ENCODE measurements at places on chromosomes 4 and X. TPM values are rescaled to one million over a fixed set of nuclear protein-coding genes. Genes with fewer than 3 reads are reported as not detected.

GRCh38 chr4:71441186-71442169, 102.7 kb downstream of the SLC4A4 start:
- DNase-seq, result no peak

DNA sequence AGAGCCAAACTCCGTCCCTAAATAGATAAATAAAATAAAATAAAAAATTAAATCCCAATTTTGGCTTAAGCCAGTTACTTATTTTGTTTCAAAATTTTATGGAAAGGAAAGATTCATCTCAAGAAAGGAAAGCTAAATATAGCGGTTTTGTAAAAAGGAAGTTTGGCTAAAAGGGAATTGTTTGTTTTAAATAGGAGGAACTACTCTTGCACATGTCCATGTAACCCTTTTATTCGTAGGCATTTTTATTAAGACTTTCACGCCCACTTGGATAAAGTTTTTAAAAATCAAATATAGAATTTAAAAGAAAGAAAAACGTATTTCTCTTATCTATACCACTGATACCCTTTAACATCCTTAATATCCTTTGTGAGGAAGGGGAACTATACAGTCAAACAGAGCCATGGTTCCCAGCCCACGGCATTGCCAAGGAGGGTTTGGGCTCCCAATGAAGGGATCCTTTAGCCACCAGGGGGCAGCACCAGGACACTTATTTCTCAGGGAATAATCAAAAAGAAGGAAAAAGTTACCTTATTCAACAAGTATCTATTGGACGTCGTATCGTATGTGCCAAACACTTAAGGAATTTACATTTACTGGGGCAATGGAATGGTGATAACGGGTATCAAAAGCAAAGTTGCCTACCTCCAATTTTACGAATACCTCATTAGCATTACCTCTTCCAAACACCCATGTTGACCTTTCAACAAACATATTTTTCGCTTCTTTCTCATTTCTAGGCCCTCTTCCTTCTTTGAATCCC, 27.7 kb downstream of the CDKN2AIP start:
- peak; percentile 92 for DNase-seq

GRCh38 chr4:17876943-17877342, 66.2 kb downstream of the NCAPG start:
- DNase-seq, result no peak

DNA sequence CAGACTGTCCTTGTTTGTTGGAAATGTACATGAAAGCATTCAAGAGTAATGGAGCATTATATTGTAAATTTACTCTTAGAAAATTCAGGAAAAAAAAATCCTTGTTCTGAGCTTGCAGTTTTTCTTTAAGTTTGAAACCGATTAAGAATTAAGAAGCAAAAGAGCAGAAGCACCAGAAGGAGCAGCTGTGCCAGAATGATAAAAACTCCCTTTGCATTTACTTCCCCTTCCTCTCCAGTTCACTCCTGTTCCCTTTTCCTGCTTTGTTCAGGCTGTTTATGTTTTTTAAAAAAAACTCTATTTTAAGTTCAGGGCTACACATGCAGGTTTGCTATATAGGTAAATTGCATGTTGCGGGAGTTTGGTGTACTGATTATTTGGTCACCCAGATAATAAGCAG, 90.3 kb downstream of the ATOH1 start:
- no peak for DNase-seq

DNA sequence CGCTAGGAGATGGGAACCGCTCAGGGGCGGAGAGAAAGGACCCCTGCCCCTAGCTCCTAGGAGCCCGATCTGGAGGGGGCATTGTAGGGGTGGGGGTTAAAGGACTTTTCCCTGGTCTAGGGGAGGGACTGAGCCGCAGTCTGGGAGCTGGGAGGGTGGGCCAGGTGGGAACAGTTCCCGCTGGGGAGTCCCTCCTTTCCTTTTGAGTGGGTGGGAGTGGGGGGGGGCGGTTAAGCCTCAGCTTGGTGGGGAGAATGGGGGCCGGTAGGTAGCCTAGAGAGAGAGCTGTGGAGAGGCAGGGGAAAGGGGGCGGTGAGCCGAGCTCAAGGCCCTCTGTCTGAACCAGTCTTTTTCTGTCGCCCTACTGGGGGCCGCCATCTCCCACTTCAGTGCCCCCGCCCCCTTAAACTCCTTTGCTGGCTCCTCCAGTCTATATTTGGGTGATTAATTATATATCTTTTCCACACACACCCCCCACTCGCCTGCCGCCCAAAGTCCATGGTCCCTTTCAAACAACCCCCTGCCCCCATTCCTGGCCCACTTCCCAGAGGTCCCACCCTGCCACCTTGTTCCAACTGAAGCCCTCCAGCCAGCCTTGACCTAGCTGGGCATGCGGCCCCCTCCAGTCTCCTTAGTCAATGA, 822 bp downstream of the ZNF275 start:
- DNase-seq, result no peak

- no peak for DNase-seq
Measured at GRCh38 chr4:69126024-69126423, 29.8 kb downstream of the UGT2B7 start.

DNA sequence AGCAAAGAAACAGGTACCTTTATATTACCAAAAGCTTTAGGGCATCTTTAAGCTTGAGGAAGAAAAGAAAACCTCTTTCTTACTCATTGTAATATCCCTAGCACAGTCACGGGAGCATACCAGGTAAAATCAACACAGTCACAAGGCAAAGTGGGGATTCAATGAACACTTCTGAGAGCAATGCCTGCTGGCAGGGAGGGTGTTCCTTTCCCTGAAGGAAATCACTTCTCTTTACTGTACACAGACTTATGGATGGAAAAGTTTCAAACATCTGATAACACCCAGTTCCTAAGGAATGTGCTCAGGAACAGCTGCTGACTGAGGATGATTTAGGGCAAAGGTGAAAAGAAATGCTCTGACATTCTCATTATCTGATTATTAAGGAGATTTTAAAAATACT, 94.8 kb downstream of the MAML3 start:
- no peak for DNase-seq

- DNase-seq, result no peak
Measured at GRCh38 chr4:176875446-176875930, 82.8 kb upstream of the VEGFC start.

DNA sequence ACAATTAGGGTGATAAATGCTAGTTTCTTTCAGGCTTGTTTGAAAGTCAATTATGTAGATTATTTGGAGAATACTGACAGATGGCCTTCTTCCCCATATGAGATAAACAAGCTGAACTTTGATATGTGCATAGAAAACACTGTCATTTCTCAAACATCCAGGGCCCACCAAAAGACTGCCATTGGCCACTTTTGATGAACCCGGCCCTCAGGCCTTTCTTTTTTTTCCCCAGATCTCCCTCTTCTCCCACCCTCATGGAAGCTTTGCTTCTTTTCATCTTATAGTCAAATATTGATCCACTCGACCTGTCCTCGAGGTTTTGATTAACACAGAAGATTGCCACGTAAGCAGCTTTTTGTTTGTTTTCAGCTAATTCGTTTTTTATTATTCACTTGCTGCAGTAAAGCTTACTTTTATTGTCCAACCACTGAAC, 377.4 kb downstream of the SMARCA1 start:
- no peak for DNase-seq

DNA sequence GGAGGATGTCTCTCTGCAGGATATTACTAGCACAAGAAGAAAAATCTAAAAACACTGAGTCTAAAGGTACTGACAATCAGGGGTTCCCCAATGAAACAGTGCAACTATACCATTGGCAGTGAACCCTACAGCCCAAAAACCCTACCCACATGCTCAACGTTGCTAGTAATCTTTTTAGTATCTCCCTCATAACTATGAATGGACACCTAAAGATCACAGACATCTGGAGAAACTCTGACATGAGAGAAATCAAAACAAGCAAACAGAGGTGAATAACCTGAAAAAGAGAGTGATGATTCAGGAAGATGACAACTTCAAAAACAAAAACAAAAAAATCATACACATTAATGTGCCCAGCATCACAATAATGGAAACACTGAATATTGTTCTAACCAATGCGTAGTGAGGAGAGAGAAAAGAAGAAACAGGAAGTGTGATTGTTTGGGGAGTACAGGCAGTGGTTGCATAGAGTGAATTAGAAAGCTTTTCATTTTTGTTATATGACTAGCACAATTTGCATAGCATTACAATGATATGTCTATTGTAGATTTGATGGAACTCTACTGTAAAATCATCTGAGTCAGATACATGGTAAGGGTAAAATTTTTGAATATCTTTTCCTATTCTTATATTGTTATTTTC, 78.9 kb upstream of the FMR1 start:
- DNase-seq, result no peak

GRCh38 chrX:106468433-106468832, 143.3 kb upstream of the RADX start:
- no peak for DNase-seq

DNA sequence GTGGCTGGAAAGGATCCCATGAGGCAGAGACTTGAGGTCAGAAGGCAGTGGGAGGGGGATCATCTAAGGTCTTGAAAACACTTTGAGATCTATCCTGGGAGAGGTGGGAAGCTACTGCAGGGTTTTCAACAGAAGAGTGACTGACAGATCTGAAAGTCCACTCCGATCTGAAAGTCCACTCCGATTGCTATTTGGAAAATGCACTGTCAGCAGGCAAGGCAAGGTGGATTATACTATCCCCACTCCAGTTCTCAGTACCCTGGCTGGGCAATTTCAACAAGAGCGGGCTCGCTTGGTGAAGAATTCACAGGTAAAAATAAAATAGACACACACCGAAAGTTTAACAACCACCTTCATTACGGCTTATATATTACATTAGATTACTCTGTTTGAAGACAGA, 42.3 kb upstream of the C1QTNF7 start:
- no peak for DNase-seq

DNA sequence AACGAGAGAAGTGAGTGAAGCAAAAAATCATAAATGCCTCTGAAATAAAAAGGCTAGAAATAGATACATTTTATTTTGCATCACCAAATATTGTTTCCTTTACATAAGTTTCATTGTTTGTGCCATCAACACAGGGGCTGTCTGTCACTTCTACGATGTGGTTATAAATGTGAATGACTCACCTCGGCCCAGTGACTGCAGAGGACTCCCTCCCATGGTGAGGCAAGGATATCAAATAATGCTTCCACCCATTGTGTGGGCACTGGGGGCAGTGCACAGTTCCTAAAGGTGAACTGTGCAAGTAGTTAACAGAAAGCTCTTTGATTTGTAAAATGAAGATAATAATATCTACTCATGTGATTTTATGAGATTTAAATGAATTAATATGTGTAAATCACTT, 230.3 kb upstream of the NEIL3 start:
- DNase-seq, result no peak

DNA sequence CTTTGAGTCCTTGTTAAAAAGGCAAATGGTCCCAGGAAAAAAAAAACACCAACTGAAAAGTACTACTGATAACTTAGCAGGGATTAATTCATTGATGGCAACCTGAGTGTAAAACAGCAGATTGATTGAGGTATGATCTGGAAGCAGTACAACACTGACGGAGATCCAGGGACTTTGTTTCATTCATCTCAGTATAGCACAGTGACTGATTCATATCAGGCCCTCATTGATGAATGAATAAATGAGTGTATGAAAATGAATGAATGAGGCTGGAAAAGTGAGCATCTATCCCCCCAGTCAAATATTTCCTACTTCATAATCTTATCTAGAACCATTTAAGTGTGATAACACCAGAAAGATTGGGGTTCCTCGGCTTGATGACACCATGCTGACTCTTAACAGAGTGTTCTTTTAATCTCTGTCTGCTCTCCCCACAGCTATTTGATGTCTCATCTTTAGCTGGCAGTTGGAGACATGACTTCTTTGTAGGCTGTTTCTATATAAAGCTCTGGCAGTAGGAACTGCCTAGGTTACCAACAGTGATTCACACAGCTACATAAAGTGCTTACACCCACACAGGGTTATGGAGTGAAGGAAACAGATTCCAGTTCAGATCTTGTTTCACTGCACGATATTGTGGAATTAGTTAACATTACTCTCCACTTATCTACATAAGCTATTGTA, 18.6 kb upstream of the RNF128 start:
- DNase-seq, result no peak

GRCh38 chrX:148929686-148930085, 429.3 kb downstream of the AFF2 start:
- no peak for DNase-seq

- peak; percentile 81 for DNase-seq
Measured at GRCh38 chrX:23503835-23504539, 163.3 kb upstream of the PRDX4 start.

GRCh38 chr4:68375667-68376559, 26.0 kb upstream of the YTHDC1 start:
- no peak for DNase-seq

DNA sequence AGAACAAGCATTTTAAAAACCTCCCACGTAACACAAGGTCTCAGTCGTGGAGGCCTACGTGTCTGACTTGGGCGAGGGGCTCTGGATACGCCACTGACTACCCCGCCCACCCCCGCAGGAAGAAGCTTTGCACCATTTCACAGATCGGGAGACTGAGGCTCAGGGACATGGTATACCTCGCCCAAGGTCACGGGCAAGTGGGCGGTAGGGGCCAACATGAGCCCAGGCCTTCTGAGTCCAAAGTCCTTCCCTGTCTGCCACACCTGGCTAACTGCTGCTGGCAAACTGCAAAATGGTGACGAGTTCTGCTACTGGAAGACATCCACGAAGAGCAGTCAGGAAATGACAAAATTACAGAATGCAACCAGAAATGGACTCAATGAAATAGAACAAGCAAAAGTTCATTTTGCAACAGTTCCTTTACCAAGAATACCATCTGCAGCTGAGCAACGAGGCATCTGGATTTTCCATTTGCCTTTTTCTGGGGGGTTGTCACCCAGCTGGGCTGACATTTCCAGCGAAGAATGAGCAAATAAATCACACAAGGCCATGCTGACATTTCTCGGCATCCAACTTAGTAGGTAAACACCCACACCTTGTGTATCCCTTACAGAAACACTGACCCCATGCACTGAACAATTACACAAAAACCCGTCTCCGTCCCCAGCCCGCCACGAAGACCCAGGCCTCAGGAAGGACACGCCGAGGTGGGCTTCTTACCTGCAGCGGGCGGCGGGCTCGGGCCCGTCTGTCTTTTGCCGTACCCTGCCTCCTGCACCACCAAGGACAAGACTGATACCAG, 70.2 kb upstream of the AFAP1 start:
- DNase-seq, result no peak

The PABPC1L2B gene
- not detected for total RNA-seq

The ADRA2C gene
- 3.3 TPM for total RNA-seq

The CYP2U1 gene
- 4.4 TPM for total RNA-seq

The TMPRSS11E gene
- 9.0 TPM for total RNA-seq

The CTAG1B gene
- not detected for total RNA-seq

The SPANXN4 gene
- total RNA-seq, result not detected

The PAGE4 gene
- not detected for total RNA-seq

The TLR3 gene
- total RNA-seq, result 4.5 TPM

The AKAP14 gene
- not detected for total RNA-seq

The SMIM10 gene
- total RNA-seq, result 1.4 TPM

The VEGFC gene
- 2.3 TPM for total RNA-seq
